Hepatic stellate cell (primary cell): ENCODE measurements at places on chromosomes 2 and 18.

- DNase-seq: no peak
Observed at GRCh38 chr2:126304154-126304553, 351.8 kb upstream of the GYPC start.

GRCh38 chr2:126635281-126635680 lies 20.7 kb upstream of the GYPC start:
- peak; percentile 21 for DNase-seq

GRCh38 chr2:157931542-157931941 lies 55.4 kb upstream of the ACVR1 start:
- DNase-seq: no peak

GRCh38 chr2:104025295-104025694 lies 828.6 kb upstream of the POU3F3 start:
- no peak for DNase-seq

GRCh38 chr18:78995740-78996395 lies 16.2 kb downstream of the SALL3 start:
- DNase-seq: no peak

DNA sequence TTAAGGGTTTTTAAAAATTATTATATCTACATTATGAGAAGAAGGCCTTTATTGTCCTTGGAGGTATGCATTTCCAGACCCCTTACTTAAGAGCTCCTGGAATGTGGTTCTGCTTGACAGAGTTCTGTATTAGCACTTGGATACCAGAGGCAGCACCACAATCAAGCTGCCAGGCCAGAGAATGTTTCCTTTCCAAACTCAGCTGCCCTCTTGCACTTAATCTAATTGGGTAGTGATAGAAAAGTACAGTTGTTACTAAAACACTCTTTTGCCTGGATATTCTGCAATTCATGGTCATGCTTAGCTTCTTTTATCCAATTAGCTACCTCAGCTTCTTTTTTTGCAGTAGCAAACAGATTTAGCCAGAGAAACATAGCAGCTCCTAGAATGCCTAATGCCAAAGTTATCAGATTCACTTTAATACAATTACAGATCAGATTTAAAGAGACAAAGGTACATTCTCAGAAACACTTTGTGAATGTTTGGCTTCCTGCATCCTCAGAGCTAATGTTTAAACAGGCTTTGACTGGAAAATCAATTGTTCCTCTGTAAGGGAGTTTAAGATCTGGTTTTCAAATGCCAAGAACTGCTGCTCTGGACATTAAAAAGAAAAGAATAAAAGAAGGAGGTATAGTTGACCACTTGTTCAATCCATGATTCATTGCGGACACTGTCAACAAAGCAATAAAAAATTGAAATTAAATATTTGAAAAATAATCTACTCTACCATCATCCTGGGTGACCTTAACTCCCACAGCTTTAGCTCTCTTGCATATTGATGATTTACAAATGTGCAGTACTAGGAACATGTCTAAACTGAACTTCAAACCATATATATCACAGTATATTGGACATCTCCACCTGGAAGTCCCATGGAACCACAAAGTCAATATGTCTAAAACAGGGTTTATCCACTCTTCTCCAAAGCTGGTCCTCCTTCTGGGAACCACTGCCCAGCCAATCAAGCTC lies 12.8 kb downstream of the NOSTRIN start:
- no peak for DNase-seq

DNA sequence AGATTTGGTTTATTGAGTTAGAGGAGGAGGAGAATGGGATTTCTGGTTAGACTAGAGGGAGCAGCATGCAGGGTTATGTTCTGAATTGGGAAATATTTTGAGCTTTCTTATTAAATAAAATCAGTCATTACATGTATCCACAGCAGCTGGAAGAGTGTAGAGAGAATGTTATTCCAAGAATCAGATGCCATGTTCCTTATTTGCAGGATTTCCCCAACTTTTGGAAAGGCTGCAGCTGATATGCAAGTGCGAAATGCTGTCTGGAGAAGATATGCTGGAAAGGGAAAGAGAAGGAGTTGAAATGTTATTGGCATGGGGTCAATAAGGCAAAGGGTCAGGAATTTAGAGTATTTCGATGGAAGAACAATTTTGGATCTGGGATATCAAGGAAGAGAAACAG lies 255.8 kb downstream of the MTX2 start:
- no peak for DNase-seq

DNA sequence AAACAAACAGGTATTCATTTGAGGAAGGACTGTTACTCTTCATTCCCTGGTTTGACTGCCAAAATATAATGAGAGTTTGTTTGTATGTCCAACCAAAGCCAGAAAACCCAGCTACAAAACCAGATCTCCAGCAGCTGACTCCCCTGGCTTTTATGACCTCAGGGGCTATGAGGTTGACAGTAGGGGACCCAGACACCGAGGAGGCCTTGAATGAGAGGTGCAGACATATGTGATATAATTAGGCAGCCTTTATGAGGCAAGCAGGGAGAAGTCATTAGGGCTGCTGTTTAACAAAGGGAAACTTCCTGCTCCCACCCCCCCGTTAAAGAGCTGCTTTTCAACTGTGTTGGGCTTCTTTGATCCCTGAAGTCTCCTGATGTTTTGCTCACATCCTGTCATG lies 236.7 kb downstream of the SLC4A3 start:
- DNase-seq: no peak

DNA sequence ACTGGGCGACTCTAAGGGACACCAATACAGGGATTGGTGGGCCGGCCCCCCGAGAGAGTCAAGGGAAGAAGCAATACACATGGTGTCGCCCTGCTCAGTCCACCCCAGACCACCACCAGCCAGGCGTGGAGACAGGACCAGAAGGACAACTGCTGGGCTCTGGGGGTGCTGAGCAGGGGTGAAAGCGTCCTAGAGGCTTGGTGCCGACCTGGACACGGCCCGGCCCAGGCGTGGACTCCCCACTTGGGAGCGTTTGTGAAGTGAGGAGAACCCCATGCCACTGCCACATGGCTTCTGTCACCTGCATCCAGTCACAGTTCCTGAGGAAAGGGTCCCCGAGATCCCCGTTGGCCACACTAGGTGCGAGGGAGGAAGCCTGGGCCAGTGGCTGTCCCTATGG lies 35.4 kb upstream of the ITM2C start:
- DNase-seq: no peak

GRCh38 chr2:45773909-45774308 lies 122.4 kb downstream of the PRKCE start:
- DNase-seq: no peak

GRCh38 chr2:100643906-100644501 lies 81.2 kb downstream of the PDCL3 start:
- no peak for DNase-seq

GRCh38 chr2:46697830-46698323 lies 217.7 kb downstream of the MCFD2 start:
- DNase-seq: no peak

DNA sequence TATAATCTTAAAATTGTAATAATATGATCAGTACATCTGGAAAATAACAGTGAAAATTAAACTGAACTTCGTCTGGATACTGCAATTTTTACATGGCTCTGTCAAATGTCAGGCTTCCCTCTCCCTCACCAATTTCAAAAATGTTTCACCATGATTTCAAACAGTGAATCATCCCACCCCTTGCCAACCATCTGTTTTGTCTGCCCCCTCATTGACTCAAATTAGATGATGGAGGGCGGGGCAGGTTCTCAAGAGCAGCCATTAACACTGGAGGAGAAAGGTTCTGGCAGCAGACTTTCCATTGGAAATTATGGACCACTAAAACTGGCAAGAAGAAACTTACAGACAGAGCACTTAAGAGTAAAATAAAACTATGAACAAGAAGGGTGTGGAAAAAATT lies 1195.7 kb upstream of the ZEB2 start:
- DNase-seq: no peak

DNA sequence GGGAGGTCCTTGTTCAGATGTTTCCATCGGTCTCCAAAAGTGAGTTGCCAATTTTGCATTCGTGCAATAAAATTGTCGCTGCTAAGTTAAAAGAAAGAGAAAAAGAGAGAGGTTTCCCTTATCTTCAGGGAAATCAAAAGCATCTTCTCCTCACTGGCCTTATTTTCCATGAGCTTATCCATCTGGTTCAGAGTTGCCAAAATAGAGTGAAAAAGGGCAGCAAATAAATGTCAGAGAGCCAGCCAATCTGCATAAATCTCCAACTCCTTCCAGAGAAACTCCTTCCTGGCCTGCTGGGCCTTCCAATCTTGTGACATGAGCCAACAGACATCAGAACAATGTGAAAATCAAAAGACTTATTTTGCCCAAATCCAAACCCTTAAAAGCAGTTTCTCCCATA lies 28.4 kb downstream of the PAX3 start:
- DNase-seq: no peak

DNA sequence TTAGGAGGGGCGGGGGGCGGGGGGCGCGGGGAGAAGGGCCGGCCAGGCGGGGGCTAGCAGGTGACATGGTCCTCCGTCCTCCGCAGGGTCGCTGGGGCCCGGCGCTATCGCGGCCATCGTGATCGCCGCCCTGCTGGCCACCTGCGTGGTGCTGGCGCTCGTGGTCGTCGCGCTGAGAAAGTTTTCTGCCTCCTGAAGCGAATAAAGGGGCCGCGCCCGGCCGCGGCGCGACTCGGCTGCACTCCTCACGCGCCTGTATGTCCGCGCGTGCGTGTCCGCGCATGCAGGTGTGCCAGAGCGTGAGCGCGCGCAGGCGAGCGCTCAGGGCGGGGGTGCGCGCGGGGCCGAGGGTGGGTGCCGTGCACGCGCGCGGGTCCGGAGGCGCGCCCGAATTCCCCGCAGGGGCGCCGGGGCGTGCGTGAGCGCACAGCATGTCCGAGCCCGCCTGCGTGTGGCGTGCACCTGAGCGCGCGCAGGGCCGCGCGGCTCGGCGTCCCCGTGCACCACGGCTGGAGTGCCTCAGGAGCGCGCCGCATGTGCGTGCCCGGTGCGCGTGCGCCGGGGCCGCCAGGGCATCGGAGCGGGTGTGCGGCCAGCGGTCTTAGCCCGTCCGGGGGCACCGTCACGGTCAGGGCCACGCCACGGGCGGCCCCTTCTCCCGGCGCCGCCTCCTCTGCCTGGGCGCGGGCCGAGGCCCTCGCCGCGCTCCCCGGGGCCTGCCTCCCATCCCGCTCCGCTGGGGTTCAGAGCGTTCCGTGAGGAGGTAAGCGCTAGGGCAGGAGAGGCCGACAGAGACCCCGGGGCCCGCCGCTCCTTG lies 6.3 kb downstream of the SNORC start:
- DNase-seq: no peak

GRCh38 chr2:76599732-76600368 lies 889.1 kb upstream of the GCFC2 start:
- peak; percentile 2 for DNase-seq

- DNase-seq: peak; percentile 24
Observed at GRCh38 chr2:55743583-55743982, 49.9 kb upstream of the PNPT1 start.

DNA sequence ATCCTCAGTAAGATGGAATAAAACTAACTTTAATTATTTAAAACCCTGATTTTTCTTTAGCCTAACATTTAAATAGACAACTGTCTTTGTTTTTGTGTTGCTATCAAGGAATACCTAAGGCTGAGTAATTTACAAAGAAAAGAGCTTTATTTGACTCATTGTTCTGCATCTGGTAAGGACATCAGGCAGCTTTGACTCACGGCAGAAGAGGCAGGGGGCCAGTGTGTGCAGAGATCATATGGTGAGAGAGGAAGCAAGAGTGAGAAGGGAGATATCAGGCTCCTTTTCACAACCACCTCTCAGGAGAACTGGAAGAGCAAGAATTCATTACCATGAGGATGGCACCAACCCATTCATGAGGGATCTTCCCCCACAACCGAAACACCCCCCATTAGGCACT lies 64.6 kb upstream of the TFPI start:
- no peak for DNase-seq

- DNase-seq: no peak
Observed at GRCh38 chr2:31660165-31660564, 79.4 kb upstream of the SRD5A2 start.

GRCh38 chr2:32947484-32948143 lies 861 bp downstream of the LTBP1 start:
- DNase-seq: peak; percentile 53

GRCh38 chr2:195368249-195369217 lies 288.5 kb upstream of the SLC39A10 start:
- DNase-seq: no peak

- DNase-seq: no peak
Observed at GRCh38 chr2:206257350-206257749, 17.1 kb upstream of the ZDBF2 start.

GRCh38 chr2:220365023-220365422 lies 737.6 kb downstream of the SLC4A3 start:
- no peak for DNase-seq

GRCh38 chr2:175414191-175414881 lies 232.8 kb upstream of the ATP5MC3 start:
- DNase-seq: no peak

- no peak for DNase-seq
Observed at GRCh38 chr2:72947952-72948830, 30.9 kb downstream of the EMX1 start.

DNA sequence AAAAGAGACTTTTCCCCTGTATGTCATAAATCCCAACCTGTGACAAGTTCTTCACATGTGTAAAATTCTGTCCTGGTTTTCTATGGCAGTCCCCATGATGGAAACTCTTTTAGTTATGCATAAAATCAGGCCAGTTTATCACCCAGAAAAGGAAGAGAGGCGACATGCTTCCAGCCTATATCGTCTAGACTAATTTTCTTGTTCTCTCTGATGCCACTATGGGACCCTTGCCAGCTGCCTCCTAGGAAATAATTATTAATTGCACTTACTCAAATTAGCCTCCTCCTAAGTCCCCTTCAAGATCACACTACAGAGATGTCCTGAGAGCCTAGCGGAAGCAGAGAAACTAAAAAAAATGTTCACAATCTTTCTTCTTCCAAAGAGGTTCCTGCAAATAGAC lies 722.4 kb downstream of the NRXN1 start:
- DNase-seq: no peak

- no peak for DNase-seq
Observed at GRCh38 chr2:223989206-223989855, 32.1 kb downstream of the MRPL44 start.

DNA sequence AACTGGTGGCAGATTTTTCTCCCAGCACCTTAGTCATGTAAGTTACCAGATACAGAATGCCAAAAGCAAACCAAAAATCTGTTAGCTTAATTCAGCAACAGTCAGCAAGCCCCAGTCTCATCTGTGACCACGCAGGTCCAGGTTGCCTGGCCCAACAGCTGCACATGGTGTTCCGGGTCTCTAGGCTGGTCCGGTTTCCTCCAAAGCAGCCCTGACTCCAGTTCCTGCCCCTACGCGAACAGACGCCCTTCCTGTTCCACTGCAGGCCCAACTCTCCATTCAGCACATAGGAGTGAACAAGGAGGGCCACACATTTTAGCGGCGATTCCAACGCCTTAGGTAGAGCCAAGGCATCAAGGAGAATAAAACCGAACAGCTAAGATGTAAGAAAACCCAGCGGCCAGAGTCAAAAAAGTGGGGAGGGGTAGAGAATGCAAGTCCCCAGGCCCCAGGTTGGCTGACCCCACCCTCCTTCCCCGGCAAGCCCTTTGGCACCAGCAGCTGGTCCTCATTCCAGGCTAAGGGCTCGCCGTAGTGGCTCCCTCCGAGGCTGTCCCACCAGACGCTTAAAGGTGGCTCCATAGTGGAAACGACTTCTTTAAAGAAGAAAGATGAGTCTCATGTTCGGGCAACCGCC lies 1.5 kb downstream of the STK25 start:
- no peak for DNase-seq
